ENCODE measurements at places on chromosomes 2 and 18.

- H3K4me3 ChIP-seq: no peak overlapping the region
- no peak for DNase-seq
- H3K27me3 ChIP-seq: no peaks in the 10 kb centered on the region
- no peak overlapping the region for H3K27ac ChIP-seq
- no peaks in the 10 kb centered on the region for H3K36me3 ChIP-seq
Observed at GRCh38 chr2:19702267-19702666, 199.5 kb downstream of the TTC32 start.

DNA sequence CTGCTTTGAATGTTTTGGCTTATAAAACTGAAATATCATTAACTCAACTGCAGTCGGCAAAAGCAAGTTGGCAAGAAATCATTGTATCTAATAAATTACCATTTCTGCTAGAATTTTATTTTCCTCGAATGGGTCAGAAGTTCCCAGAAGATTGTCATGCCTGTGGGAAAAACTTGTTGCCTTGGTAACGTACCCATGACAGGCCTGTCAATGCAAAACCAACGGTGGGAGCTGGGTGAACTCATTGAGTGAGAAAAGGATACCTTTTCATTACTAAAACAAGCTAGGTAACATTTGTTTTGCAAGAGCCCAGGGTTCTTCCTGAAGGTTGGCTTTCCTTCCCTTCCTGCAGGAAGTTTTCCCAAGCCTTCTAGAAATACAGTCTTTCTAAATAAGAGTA is 9.5 kb downstream of the PLB1 start:
- H3K4me1 ChIP-seq: peaks cover 29% of the 10 kb centered on the region
- no peak overlapping the region for H3K4me3 ChIP-seq
- H3K27me3 ChIP-seq: peaks cover 15% of the 10 kb centered on the region
- DNase-seq: no peak
- no peaks in the 10 kb centered on the region for H3K36me3 ChIP-seq

- H3K4me3 ChIP-seq: no peak overlapping the region
- no peaks in the 10 kb centered on the region for H3K36me3 ChIP-seq
- peaks cover 10% of the 10 kb centered on the region for H3K27me3 ChIP-seq
- no peaks in the 10 kb centered on the region for H3K4me1 ChIP-seq
- no peak overlapping the region for H3K27ac ChIP-seq
Observed at GRCh38 chr2:65530547-65531320, 98.3 kb upstream of the SPRED2 start.

GRCh38 chr2:223735659-223736244 is 101.6 kb downstream of the AP1S3 start:
- H3K4me1 ChIP-seq: no peaks in the 10 kb centered on the region
- H3K36me3 ChIP-seq: peaks cover 2% of the 10 kb centered on the region
- H3K27me3 ChIP-seq: peaks cover 16% of the 10 kb centered on the region
- no peak overlapping the region for H3K4me3 ChIP-seq
- DNase-seq: no peak

DNA sequence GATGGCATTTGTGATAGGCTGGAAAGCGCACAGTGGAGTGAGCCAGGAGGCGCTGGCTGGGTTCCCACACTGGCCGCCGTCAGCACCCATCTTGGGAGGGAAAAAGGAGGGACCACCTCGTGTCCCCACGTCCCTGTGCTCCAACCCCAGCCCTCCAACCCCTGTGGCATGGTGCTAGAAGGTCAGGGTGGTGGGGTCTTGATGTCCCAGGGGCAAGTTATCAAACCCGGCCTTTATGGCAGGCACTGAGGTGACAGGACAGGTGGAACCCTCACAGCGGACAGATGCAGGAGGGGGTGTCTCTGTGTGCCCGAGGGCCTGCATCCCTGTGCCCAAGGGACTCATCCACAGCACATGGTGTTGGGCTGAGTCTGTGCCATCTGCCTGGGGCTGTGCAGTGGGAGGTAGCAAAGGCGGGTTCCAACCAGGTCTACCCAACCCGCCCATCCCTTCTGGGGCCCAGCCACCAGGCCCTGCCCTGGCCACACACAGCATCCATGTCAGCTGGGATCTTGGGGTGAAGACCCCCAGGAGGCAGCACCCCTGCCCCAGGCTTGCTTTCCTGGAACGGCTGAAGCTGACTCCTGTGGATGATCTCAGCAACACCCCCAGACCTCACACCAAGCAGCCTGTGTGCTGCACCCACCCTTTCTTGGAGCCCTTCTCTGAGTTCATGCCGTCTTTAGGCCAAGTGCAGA is 246.1 kb downstream of the NDUFA10 start:
- peaks cover 5% of the 10 kb centered on the region for H3K27me3 ChIP-seq
- no peaks in the 10 kb centered on the region for H3K4me1 ChIP-seq
- DNase-seq: no peak
- H3K27ac ChIP-seq: no peak overlapping the region

- H3K27ac ChIP-seq: no peak overlapping the region
- no peaks in the 10 kb centered on the region for H3K27me3 ChIP-seq
- H3K4me1 ChIP-seq: no peaks in the 10 kb centered on the region
- H3K36me3 ChIP-seq: no peaks in the 10 kb centered on the region
- no peak overlapping the region for H3K4me3 ChIP-seq
Observed at GRCh38 chr2:199070322-199070949, 387.3 kb downstream of the SATB2 start.

DNA sequence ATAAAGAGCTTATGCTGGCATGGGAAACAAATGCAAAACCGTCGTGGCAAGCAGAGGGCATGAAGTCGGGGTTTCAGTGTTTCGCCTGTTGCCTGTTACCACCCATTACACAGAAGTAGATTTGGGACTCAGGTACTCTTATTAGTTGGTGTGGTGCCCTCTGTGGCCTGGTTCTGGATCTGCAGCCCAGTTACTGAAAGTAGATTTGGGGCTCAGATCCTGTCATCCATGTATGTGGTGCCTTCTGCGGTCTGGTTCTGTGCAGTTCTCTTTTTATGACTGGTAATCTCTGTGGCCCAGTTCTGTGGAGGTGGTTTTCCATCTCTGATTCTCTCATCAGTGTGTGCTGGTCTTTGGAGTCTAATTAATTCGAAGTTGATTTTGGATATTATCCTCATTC is 45.2 kb downstream of the ADNP2 start:
- H3K4me1 ChIP-seq: no peaks in the 10 kb centered on the region
- H3K36me3 ChIP-seq: no peaks in the 10 kb centered on the region
- H3K27ac ChIP-seq: no peak overlapping the region
- no peak for DNase-seq

DNA sequence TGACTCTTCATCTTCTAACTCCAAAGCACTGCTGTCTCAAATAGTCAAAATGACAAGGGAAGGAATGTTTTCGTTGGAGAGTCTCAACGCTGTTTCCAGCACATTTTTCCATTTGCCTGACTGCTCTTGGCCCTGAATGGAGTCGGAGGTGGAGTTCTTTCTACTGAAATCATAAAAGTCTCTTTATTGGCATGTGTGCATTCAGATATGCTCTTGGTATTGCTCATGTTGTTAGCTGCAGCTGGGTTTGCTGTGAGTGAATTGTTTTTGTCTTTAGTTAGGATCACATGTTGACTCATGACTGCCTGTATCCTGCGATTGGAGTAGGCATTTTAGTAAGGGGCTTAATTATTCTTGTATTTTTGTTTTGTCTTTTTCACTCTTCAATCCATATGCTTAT is 16.8 kb downstream of the TMEM17 start:
- no peak overlapping the region for H3K4me3 ChIP-seq
- no peak for DNase-seq
- no peak overlapping the region for H3K27ac ChIP-seq
- H3K36me3 ChIP-seq: no peaks in the 10 kb centered on the region
- H3K27me3 ChIP-seq: no peaks in the 10 kb centered on the region
- H3K4me1 ChIP-seq: no peaks in the 10 kb centered on the region

- H3K36me3 ChIP-seq: no peaks in the 10 kb centered on the region
- no peak overlapping the region for H3K4me3 ChIP-seq
- DNase-seq: no peak
- H3K4me1 ChIP-seq: no peaks in the 10 kb centered on the region
- H3K27ac ChIP-seq: no peak overlapping the region
Observed at GRCh38 chr18:46574000-46574742, 82.8 kb downstream of the LOXHD1 start.

DNA sequence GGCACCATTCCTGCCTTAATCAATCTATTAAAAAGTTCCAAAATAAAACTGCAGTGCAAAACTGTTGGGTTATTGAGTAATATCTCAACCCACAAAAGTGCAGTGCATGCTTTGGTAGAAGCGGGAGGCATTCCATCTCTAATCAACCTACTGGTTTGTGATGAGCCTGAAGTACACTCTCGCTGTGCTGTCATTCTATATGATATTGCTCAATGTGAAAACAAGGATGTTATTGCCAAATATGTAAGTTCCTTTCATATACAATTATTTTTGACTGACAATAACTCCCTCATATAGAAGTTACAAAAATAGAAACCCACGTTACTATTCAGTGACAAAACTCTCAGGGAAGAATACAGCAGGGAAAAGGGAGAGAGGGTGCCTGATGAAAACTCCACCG is 43.0 kb downstream of the OSGEPL1 start:
- H3K27ac ChIP-seq: no peak overlapping the region
- H3K36me3 ChIP-seq: no peaks in the 10 kb centered on the region
- no peak for DNase-seq
- H3K4me1 ChIP-seq: peaks cover 4% of the 10 kb centered on the region

DNA sequence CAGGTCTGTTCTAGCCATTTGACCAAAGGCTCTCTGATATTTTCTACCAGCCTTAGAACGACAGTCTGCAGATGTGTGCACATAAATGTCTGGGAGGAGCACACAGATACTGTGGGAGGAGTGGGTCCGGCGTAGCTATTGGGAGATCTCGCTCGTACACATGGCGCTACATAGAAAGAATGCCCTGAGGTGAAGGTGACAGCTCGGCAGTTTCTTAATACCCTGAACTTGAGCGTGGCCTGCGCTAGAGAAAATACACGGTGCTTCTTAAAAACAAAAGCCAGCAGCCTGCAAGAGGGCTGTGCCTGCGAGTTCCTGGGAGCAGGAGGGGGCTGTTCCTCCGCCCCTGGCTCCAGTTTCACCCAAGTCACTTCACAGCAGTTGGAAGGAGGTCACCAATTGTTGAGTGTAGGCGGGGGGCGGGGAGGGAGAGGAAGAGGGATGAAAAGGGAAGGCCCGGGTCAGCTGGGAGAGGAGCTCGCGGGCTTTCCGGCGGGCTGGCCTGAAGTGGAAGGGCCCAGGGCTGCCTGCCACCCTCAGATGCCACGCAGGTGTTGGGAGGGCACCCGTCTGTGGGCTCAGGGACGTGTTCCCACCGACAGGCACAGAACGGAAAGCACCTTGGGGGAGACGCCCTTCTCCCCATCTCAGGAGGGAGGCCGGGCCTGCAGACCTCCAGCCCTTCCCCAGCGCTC is 124.7 kb upstream of the ZNF516 start:
- DNase-seq: no peak
- H3K36me3 ChIP-seq: no peaks in the 10 kb centered on the region
- no peak overlapping the region for H3K4me3 ChIP-seq
- H3K4me1 ChIP-seq: peaks cover 12% of the 10 kb centered on the region
- peaks cover 23% of the 10 kb centered on the region for H3K27me3 ChIP-seq
- no peak overlapping the region for H3K27ac ChIP-seq

- H3K27me3 ChIP-seq: no peaks in the 10 kb centered on the region
- H3K36me3 ChIP-seq: peaks cover 7% of the 10 kb centered on the region
Observed at GRCh38 chr2:68203587-68203986, 45.9 kb downstream of the PNO1 start.

DNA sequence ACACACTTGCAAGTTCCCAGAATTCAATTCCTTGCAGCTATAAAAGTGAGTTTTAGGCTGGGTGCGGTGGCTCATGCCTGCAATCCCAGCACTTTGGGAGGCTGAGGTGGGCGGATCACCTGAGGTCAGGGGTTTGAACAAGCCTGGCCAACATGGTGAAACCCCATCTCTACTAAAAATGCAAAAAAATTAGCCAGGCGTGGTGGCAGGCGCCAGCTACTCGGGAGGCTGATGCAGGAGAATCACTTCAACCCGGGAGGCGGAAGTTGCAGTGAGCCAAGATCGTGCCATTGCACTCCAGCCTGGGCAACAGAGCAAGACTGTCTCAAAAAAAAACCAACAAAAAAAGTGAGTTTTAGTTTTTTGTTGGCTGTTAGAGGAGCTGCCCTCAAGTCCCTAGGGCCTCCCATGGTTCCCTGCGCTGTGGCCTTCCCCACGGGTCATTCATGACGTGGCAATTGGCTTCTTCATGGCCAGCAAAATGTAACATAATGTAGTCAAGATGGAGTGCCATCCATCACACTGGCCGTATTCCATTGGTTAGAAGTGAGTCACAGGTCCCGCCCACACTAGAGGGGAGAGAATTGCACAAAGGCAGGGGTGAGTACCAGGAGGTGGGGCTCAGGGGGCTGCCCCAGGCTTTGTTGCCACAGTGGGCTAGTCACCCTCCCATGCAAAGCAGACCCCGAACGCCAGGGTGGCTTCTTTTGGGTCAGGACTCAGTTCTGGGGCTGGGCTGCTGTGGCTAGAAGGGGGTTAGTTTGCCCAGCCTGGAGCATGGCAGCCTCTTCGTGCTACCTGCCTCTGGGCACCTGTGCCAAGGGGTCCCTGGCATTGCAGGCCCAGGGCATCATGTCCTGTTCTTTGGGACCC is 37.7 kb upstream of the INHBB start:
- H3K4me3 ChIP-seq: no peak overlapping the region
- peaks cover 29% of the 10 kb centered on the region for H3K4me1 ChIP-seq
- no peak for DNase-seq
- H3K27ac ChIP-seq: no peak overlapping the region
- peaks cover 12% of the 10 kb centered on the region for H3K36me3 ChIP-seq
- no peaks in the 10 kb centered on the region for H3K27me3 ChIP-seq

DNA sequence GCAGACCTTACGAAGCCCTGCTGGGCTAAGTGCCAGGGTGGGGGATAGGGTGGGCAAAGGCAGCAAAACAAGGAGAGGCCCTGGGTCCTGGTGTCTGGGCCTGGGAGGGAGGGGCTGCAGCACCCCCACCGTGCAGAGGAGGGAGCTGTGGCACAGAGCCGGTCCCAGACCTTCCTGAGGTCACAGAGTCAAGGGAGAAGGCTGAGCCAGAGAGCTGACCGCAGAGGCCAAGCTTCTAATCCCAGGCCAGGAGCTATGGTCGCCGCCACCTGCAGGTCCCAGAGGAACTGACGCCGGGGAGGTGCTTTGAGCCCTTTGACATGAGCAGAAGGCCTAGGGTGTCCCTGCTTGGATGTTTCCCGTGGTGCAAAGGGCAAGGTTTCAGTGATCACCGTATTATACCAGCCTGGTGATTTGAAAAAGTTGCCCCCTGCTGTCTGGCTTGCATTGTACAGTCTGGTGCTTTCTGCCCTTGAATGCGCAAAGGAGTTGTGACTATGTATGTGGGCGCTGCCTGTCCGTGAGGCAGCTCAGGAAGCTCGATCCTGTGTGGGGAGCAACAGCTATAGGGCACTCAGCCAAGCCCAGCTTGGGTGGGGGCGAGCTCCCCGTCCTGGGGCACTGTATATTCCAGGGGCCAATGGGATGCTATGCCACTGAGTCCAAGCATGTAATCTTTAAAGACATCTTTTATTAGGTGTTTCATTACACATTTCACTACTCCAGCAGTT is 44.3 kb downstream of the EDAR start:
- H3K4me3 ChIP-seq: no peak overlapping the region
- peaks cover 2% of the 10 kb centered on the region for H3K4me1 ChIP-seq
- no peak overlapping the region for H3K27ac ChIP-seq
- peaks cover 2% of the 10 kb centered on the region for H3K27me3 ChIP-seq

DNA sequence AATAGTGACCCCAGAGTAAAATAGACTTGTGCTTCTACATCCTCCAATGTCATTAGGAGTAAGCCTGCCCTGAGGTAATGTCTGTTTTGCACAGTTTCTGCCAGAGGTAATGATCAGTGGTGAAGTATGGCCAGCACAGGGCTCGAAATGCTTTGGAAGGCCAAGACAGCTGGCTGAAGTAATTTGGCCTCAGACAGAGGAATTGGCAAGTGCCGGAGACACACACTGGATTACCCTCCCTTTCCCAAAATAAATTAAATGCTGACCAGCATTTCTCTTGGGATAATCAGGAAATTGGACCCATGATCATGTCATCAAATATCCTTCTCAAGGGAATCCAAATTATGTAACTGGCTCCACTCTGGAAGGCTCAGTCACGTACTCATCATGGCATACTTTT is 379.0 kb upstream of the CHST9 start:
- H3K27ac ChIP-seq: no peak overlapping the region
- no peak overlapping the region for H3K4me3 ChIP-seq
- no peak for DNase-seq
